ENCODE measurements at places on chromosomes 4 and X.

GRCh38 chr4:147693218-147693617, 9.3 kb upstream of the PRMT9 start:
- no peak for DNase-seq

- no peak for DNase-seq
These were observed 10.7 kb downstream of the KLHL8 start for GRCh38 chr4:87209696-87210095.

- no peak for DNase-seq
These were observed 160.4 kb downstream of the GATB start for GRCh38 chr4:151600432-151600831.

DNA sequence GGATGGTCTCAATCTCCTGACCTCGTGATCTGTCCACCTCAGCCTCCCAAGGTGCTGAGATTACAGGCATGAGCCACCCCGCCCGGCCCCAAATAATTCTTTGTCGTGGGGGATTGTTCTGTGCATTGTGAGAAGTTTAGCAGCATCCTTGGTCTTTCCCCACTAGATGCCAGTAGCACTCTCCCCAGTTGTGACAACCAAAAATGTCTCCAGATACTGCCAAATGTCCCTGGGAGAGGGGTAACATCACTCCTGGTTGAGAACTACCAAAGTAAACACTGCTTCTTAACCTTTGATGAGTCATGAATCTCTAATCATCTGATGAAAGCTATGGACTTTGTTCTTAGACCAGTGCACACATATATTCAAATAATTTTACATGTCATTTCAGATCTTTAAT, 90.7 kb upstream of the BRS3 start:
- DNase-seq: no peak

DNA sequence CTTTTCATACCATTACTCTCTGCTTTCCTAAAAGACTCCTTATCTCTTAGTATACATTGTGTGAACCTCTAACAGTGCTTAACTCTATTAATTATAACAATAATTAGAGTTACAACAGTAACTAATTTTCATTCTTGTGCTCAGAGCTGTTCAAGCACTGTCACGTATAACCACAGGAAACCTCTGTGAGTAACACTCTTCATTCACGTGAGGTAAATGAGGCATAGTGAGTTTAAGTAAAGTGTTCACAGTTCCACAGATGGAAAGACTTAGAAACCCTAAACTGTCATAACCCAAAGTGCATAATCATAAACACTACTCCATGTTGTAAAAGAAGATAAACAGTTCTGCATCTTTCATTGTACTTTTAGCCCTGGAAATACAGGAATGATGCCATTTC, 222.4 kb downstream of the CCSER1 start:
- no peak for DNase-seq

Measured in T-helper 2 cell (primary cell).